NCI-H446 treated with DMSO at 0.1 percent for 48 hours (cell line): ENCODE measurements at places on chromosomes 5 and 9.
A peak's percentile ranks its signal among the peaks of the same experiment; 100 is the strongest.

GRCh38 chr9:98660541-98660940 is 48.2 kb downstream of the GABBR2 start:
- DNase-seq: no peak

GRCh38 chr9:37165644-37166043 is 45.3 kb downstream of the ZCCHC7 start:
- DNase-seq: no peak

- no peak for DNase-seq
Measured at GRCh38 chr5:59067956-59068656, 485.2 kb downstream of the RAB3C start.

DNA sequence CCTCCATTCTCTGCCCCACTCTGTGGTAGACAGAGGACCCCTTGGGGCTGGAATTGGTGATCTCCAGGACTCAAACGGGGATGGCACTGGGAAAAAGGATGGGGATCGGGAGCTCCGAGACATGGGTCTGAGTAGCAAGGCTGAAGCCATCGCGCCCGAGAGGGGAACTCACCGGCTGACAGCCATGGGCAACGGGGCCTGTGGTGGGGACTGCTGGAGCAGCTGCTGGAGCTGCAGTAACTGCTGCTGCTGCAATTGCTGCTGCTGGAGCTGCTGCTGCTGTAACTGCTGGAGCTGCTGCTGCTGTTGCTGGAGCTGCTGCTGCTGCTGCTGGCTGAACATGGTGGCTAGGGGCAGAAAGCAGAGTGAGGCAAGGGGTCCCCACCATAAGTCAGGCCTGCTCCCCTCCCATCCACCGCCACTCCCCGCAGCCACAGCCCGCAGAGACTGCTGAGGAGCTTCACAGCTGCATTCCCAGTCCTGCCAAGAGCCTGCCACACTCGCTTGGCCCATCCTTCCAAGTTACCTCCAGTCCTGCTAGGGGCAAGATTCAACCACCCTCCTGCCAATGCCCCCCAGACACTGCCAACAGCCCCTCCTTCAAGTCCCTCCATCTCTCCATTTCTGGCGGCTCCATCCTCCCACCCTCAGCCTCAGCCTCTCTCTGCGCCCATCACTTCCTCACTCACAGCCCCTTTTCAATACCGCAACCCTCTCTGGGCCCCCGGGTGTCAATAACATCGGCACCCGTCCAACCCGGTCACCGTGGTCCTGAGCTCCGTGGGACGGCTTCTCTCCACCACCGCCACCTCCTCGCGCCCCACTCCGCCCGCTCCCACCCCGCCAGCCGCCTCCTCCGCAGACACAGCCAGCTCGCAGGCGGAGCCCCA is 611 bp downstream of the CIZ1 start:
- no peak for DNase-seq

GRCh38 chr9:103816146-103816545 is 278.0 kb upstream of the SMC2 start:
- DNase-seq: no peak

- no peak for DNase-seq
Measured at GRCh38 chr9:21833090-21833801, 30.8 kb downstream of the MTAP start.

DNA sequence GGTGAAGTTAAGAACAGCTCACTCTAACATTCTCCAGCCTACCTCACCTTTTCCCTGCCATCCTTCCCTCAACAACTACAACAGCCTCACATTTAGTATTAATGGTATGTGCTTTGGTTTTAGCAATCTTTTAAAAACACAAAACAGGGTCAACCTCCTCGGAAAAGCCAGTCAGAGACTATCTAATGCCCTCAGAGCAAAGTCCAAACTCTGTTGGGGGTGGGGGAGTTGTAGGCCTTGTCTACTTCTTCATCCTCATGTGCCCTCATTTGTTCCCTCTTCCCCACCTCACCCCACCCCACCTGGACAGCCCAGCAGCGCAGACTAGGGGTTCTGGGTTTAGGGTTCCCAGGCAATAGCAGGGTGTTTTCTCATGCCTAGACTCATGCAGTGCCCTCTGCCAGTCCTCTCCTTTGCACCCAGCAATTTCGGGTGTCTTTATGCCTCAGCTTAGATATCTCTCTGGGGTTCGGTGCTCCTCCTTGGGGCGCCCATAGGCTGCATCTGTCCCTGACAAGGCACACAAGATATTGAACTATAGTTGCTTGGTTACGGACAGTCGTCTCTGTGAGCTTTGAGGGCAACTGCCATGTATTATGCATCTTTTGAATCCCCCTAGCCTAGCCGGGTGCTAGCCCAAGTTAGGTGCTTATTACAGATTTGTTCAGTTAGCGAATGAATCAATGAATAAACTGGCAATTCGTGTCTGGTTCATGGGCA is 762 bp upstream of the TCOF1 start:
- no peak for DNase-seq

DNA sequence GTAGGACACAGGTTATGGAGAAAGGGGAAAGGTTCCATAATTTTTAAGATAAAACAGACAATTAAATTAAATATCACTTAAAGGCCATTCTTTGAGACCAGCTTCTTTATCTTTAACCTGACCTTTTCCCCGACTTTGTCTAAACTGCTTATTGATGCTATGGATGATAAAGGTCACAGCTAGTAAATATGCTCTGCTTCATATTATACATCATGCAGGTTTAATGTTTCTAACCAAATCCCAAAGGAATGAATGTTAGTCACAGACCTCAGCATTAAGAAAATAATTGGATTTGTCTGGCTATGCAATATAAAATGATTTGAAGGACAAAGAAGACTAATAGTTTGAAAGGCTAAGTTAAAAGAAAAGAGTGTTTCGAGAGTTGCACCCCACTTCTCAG is 147.6 kb downstream of the ST8SIA4 start:
- no peak for DNase-seq

- no peak for DNase-seq
Measured at GRCh38 chr9:74117731-74118130, 379.4 kb upstream of the RORB start.

DNA sequence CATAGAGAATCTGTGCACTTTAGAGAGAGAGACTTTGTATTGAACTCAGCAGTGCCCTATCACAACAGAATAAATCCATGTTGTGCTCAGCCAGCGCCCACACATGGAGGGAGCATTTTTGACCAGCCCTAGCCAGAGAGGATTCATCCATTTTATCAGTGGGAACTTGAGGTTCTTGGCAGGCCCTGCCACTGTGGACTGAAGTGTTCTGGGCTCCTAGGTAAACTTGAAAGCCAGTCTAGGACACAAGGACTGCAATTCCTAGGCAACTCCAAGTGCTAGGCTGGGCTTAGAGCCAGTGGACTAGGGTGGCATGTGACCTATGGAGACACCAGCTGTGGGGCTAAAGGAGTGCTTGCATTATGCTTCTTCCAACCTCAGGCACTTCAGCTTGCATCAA is 523.5 kb downstream of the CDH12 start:
- DNase-seq: peak; percentile 72

- no peak for DNase-seq
Measured at GRCh38 chr5:147170603-147171002, 64.2 kb upstream of the STK32A start.
